ENCODE measurements at places on chromosomes 11 and 22.

DNA sequence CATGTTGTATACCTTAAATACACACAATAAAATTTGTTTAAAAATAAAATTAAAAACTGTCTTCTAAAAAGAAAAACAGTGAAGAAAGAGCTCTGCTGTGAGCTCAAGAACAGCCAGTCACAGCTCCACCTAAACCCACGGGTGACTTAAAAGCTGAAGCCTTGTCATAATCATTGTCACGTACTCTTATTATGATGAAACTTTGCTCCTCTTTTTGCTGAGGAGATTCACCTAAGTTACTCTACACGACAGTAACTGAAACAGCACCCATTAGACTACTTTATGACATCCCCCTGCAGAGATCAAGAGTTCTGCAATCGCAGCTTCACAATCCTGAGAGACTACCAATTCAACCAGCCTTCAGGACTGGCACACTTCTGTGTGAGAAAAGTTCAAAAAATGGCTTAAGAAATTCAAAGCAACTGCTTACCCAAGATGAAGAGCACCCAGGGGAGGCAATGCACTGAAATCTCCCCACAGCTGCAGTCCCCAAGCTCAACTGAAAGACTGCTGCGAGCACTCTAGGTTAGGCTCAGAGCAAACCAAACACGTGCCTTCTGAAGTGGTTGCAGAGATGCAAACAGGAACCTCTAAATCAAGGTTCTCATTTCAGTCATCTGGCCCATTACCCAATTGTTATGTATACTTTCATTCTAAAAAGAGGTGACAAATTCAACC lies at the start of gene JAML:
JAML (minus strand) TSS at position 501 of the 678 bp plus-strand sequence. CDS start 10,145 bp downstream, outside the sequence.
- DNase-seq: no peak

GRCh38 chr11:74138021-74138420 lies 32.8 kb downstream of the C2CD3 start:
- peak; percentile 40 for DNase-seq

GRCh38 chr11:11332141-11332710 lies 20.8 kb downstream of the CSNK2A3 start:
- DNase-seq: no peak

- peak; percentile 25 for DNase-seq
These were observed 875 bp upstream of the STT3A start for GRCh38 chr11:125591649-125592304.

GRCh38 chr11:47325271-47326041 lies 27.0 kb downstream of the MYBPC3 start:
- DNase-seq: no peak

DNA sequence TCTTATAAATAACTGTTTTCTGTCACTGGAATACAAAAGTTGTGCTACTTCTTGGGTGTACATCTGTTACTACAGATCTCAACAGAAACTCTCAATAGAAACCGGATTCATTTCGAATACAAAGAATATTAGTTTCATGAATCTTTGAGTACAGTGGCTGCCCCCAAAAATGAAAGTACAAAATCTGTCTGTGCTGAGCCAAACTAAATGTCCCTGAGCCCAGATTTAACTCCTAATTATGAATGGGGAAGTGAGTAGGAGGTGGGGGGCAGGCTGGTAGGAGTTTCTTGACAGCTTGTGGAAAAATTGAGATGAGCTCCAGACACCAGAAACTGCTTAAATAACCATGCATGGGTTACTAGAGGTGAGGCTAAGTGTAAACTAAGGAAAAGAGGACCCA lies 41.6 kb downstream of the PITPNB start:
- DNase-seq: no peak

- no peak for DNase-seq
These were observed 39.3 kb upstream of the ZC3H12C start for GRCh38 chr11:110053848-110054414.

- peak; percentile 37 for DNase-seq
These were observed 37.0 kb downstream of the GAB2 start for GRCh38 chr11:78380615-78381051.

GRCh38 chr11:102849311-102849710 lies 5.9 kb upstream of the MMP3 start:
- peak; percentile 59 for DNase-seq

DNA sequence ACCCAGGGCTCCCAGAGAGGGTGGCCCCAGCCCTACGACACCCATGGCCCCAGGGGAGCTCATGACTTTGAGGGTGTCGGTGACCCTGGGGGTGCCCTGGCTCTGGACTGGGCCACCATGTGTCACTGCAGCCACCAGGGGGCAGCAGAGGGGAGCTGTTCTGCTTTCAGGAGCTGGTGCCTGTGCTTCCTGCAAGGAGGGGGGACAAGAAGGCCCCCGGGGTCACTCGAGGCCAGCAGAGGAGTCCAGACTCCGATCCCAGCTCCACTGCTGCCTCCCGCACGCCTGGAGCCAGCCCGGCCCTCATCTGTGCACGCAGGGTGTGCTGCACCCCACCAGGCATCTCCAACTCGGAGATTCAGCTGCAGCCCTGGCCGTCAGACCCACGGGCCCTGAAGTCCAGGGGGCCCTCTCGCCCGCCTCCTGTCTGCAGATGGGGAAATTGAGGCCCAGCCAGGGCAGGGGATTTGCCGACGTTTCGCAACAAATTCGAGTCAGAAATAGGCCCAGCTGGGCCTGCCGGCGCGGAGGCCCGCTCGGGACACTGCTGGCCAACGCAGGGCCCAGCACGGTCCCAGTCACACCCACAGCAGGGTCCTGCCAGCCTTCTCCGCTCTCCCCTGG lies 29.5 kb upstream of the WNT7B start:
- peak; percentile 89 for DNase-seq

GRCh38 chr11:46489656-46490560 lies 98.3 kb upstream of the CHRM4 start:
- peak; percentile 48 for DNase-seq

GRCh38 chr11:134145715-134146114 lies 76.8 kb downstream of the JAM3 start:
- no peak for DNase-seq

GRCh38 chr11:67373648-67374570 lies 511 bp upstream of the CLCF1 start:
- peak; percentile 99 for DNase-seq

- DNase-seq: peak; percentile 15
These were observed 25.9 kb downstream of the PIWIL4 start for GRCh38 chr11:94593030-94593429.

- DNase-seq: no peak
These were observed 336.4 kb downstream of the BRD1 start for GRCh38 chr22:49491221-49491635.

GRCh38 chr11:10646005-10646404 lies 47.5 kb downstream of the IRAG1 start:
- DNase-seq: no peak

DNA sequence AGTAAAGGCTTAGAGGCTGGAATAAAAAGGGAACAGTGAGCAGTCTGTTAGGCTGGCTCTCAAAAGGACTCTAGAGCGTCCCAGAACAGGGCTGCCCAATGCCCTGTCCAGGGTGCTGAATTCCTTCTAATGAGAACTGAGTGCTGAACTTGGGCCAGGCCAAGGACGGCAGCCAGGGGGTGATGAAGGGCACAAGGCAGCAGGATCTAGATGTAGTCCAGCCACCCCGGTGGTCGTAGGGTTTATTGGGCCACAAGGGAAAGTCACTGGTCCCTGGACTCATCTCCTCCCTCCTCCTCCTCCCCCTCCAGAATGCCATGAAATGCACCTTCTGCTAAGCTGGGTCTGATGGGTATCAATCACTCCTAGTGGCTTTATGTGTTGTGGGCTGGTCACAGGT lies 19.2 kb downstream of the NPTXR start:
- DNase-seq: peak; percentile 62

DNA sequence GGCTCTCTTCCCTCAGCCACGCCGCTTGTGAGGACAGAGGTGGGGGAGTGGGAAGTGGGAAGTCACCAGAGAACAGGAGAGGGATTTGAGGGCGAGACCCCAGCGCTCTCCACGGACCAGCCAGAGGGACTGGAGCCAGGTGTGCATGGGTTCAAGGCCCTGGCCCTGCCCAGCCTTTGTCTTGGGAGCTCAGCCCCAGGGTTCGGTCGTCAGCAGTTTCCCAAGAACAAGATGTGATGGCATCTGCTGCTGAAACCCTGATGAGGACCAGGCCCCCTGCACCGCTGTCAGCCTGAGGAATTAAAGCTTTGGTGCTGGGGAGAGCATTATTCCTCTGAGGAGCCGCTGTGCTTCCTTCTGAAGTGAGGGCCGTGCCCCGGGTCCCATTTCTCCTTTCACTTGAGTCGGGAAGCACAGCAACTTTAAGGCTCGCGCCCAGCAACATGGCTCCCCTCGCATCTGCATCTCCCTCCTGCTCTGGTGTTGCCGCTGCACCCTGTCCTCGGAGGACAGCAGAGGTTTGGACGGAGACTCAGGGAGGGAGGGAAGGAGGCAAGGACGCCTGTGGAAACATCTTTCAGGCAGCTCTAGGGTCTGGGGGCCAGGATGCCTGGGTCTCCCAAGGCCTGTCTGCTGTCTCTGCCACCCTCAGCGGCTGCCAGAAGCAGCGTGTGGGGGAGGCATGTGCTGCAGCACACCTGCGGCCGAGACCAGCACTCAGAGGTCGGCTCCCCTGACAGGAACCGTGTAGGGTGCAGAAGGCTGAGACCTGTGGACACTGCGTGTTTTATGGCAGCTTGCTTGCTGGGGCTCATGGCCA lies 3.8 kb downstream of the IFITM5 start:
- DNase-seq: no peak

DNA sequence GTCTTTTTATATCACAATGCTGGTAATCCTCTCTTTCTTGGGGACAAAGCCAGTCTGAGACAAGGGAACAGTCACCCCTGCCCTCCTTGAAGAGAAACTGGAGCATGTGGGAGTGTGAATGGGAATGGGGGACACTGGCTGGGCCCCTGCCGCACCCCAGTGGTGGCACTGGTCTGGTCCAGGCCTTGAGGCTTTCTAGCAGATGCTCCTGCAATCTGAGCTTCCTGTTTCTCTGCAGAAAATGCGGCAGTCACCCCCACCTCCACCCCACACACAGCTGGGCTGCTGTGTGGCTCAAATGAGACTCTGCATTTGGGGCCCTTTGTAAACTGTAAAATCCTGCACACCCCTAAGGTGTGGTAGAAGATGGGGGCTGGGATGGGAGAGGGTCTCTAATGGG lies 6.6 kb upstream of the MARK2 start:
- no peak for DNase-seq

GRCh38 chr22:43390872-43391271 lies 20.9 kb upstream of the MPPED1 start:
- DNase-seq: no peak

Measured in fibroblast of lung (primary cell).